Right ventricle myocardium inferior (tissue), 1 donor: ENCODE measurements at places on chromosomes 1 and 21. TPM values are rescaled to one million over a fixed set of nuclear protein-coding genes. Genes with fewer than 3 reads are reported as not detected.

The ZNF670 gene
- 1.0 TPM for total RNA-seq

The DNAH14 gene
- total RNA-seq = 4.6 TPM

The PLPPR4 gene
- total RNA-seq = 0.24 TPM

The NTMT2 gene
- 5.3 TPM for total RNA-seq

The FCER1A gene
- total RNA-seq = 1.0 TPM

The BOLA1 gene
- total RNA-seq = 15.3 TPM

The SPRR1A gene
- total RNA-seq = not detected

The HAO2 gene
- total RNA-seq = not detected

The PLA2G4A gene
- total RNA-seq = 2.5 TPM

The CENPL gene
- 3.3 TPM for total RNA-seq

The CFHR5 gene
- total RNA-seq = not detected

The MROH7 gene
- 3.8 TPM for total RNA-seq

The IFNLR1 gene
- 2.8 TPM for total RNA-seq

The CDA gene
- total RNA-seq = 3.2 TPM

The THAP3 gene
- total RNA-seq = 12.5 TPM

The TSACC gene
- not detected for total RNA-seq

The TCP10L gene
- 2.6 TPM for total RNA-seq

The LPAR3 gene
- total RNA-seq = 16.6 TPM

The S100A14 gene
- 6.3 TPM for total RNA-seq

The PLOD1 gene
- 70.4 TPM for total RNA-seq

The PI4KB gene
- total RNA-seq = 53.7 TPM
